ENCODE measurements at places on chromosomes 16 and 17. TPM values are rescaled to one million over a fixed set of nuclear protein-coding genes. Genes with fewer than 3 reads are reported as not detected.
A peak's percentile ranks its signal among the peaks of the same experiment; 100 is the strongest.

DNA sequence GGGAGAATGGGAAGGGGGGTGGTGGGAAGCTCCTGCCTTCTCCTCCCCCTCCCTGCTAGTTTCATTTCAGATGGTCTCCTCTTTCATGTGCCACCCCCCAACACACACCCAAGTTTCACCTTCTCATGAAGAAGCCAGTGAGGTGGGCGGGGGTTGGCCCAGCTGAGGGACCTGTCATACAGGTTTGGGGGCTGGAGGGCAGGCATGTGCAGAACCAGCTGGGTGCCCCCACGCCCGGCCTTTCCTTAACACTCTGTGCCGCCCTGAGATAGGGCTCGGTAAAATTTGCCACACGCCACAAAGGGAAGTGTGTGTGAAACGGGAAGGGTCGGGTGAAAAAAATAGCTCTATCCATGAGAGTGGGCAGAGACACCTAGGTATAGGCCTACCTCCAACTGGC is 57.4 kb downstream of the PIPOX start:
- H3K27ac ChIP-seq, result no peak overlapping the region
- no peak for DNase-seq
- no peaks in the 10 kb centered on the region for H3K4me1 ChIP-seq
- no peaks in the 10 kb centered on the region for H3K27me3 ChIP-seq
- H3K4me3 ChIP-seq, result no peak overlapping the region

DNA sequence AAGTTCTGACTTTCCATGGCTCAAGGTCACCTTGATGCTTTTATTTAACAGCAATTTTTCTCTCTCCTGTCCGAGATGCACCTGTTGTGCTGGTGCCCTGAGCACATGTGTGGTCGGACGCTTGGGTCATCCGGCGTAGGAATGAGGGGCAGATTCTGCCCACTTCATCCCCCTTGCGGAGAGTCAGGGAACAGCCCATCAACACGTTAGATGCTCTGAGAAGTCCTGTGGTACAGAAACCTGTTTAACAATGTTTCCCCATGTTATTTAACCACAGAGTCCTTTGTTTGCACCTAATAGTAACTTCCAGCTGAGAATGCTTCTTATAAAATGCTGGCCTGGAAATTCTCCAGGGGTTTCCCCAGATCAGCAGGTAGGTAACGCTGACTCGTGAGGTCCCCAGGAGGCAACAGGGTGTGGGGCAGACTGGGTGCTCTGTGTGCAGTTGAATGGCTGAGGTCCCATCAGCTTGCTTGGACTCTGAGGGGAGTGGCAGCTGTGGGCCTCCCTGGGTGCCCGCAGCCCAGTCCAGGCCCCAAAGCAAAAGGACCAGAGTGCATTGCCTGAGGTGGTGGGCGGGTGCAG is 17.8 kb downstream of the DOC2B start:
- no peaks in the 10 kb centered on the region for H3K27me3 ChIP-seq
- no peak overlapping the region for H3K4me3 ChIP-seq
- no peaks in the 10 kb centered on the region for H3K4me1 ChIP-seq
- no peak for DNase-seq

GRCh38 chr16:1772908-1773702 is at the start of gene MRPS34:
Gene MRPS34 (minus strand): TSS chr16:1773134. CDS start chr16:1773119, 15 bp downstream.
- peak within 1 kb of the TSS; percentile 88 for H3K27ac ChIP-seq
- H3K27me3 ChIP-seq, result no peaks in the 10 kb centered on the region
- H3K4me3 ChIP-seq, result peak within 1 kb of the TSS; percentile 59

DNA sequence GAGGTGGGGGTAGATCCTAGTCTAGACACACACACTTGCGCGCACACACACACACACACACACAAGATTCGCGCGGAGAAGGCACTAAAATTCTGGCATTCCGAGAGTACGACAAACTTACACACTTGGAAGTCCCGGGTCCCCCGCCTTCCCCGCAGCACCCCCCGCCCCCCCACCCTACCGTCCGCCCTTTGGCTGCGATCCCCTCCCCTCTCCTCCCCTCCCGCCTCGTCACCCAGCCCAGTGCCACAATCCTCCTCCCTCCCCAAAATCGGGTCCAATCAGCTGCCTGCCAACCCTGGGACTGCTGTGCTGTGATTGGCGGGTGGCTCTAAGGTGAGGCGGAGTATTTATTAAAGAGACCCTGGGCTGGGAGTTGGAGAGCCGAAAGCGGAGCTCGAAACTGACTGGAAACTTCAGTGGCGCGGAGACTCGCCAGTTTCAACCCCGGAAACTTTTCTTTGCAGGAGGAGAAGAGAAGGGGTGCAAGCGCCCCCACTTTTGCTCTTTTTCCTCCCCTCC is at the start of gene SOX9:
SOX9 (plus strand) TSS at position 379 of the 522 bp plus-strand sequence. CDS start 372 bp downstream, outside the sequence.
- H3K4me1 ChIP-seq, result peaks cover 35% of the 10 kb centered on the region
- no peaks in the 10 kb centered on the region for H3K36me3 ChIP-seq
- peak; percentile 93 for DNase-seq

- peaks cover 4% of the 10 kb centered on the region for H3K4me1 ChIP-seq
- H3K27ac ChIP-seq, result no peak overlapping the region
- H3K36me3 ChIP-seq, result no peaks in the 10 kb centered on the region
- peak; percentile 74 for DNase-seq
- H3K27me3 ChIP-seq, result no peaks in the 10 kb centered on the region
Observed at GRCh38 chr16:72501739-72502593, 330.0 kb upstream of the PMFBP1 start.

The UMOD gene
- total RNA-seq, result not detected

The PARN gene
- total RNA-seq, result 22.4 TPM

DNA sequence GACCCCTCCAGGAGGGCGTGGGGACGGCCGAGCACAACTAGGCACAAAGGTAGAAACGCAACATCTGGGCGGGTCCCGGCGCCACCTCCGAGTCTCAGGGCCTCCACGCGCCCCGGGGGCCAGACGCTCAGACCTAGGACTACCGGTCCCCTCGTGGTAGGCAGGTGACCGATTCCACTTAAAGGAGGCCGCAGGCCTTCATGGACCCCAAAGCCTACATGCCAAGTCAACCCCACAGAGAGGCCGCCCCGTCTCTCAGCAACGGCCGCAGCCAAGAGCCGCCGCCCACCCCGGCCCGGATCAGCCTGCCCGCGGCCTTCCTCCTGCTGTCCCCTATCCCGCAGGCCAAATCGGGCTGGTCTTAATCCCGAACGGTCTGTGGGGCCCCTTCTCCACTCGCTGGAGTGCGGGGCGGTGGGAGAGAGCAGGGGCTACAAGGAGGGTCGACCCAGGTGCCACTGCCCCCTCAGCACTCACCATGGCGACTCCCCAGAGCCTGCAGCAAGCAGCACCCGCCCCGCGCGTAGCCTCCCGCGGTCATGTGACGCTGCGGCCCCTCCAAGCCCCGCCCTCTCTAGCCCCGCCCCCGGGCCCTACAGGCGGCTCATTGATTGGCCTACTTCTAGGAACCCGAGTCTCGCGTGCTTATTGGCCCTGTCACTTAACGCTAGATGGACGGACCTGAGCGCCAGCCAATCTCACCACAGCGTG is at the start of gene VPS35:
VPS35 (minus strand) TSS at position 525 of the 711 bp plus-strand sequence; CDS start at position 480, 45 bp downstream.
- H3K27me3 ChIP-seq, result no peaks in the 10 kb centered on the region
- peak within 1 kb of the TSS; percentile 70 for H3K4me3 ChIP-seq
- DNase-seq, result peak; percentile 100
- H3K4me1 ChIP-seq, result peaks cover 22% of the 10 kb centered on the region

The KRTAP4-5 gene
- total RNA-seq, result not detected

DNA sequence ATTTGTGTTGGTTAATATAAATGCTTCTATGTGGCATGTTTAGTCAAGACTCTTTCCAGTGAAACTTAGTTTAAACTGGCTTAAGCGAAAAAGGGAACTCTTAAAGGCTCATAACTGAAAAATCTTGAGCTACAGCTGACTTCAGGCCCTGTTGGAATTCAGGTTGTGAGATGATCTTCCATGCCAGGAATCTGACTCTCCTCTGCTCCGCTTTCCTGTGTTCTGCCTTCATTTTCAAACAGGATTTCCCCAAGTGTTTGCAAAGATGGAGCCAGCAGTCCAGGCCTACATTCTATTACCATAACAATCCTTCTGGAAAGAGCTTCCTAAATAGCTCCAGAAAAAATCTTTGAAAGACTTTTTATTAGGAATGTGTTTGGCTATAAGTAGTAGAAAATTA is 134.9 kb downstream of the NLK start:
- no peaks in the 10 kb centered on the region for H3K27me3 ChIP-seq
- H3K4me1 ChIP-seq, result peaks cover 28% of the 10 kb centered on the region
- H3K4me3 ChIP-seq, result no peak overlapping the region
- H3K27ac ChIP-seq, result no peak overlapping the region

DNA sequence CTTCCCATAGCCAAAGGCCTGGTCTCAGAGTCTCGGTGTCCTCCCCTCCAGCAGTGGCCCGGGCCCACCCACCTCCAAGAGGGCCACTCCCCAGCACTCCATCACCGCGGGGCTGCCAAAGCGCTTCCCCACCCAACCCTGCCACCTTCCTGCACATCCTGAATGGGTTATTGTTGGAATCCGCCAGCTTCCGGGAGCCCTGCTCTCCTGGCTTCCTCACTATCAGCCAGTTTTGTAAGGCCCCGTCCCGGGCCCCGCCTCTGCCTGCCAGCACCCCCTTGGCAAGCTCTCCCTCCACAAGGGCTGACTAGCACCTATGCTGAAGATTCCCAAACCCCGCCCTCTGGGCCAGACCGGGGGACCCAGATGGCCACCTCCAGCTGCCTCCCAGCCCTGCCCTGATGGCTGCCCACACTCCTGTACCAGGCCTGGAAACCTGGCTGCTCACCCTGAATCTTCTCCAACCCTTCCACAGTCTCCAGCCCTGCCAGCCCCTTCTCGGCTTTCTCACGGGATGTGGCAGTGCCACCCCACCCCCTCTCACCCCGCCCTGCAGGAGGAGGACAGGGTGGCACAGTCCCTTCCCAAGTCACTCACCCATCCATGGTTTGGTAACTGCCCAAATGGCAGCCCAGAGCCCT is 14.4 kb downstream of the MYBBP1A start:
- H3K4me3 ChIP-seq, result no peak overlapping the region
- H3K36me3 ChIP-seq, result peaks cover 11% of the 10 kb centered on the region
- no peaks in the 10 kb centered on the region for H3K27me3 ChIP-seq
- no peak overlapping the region for H3K27ac ChIP-seq

DNA sequence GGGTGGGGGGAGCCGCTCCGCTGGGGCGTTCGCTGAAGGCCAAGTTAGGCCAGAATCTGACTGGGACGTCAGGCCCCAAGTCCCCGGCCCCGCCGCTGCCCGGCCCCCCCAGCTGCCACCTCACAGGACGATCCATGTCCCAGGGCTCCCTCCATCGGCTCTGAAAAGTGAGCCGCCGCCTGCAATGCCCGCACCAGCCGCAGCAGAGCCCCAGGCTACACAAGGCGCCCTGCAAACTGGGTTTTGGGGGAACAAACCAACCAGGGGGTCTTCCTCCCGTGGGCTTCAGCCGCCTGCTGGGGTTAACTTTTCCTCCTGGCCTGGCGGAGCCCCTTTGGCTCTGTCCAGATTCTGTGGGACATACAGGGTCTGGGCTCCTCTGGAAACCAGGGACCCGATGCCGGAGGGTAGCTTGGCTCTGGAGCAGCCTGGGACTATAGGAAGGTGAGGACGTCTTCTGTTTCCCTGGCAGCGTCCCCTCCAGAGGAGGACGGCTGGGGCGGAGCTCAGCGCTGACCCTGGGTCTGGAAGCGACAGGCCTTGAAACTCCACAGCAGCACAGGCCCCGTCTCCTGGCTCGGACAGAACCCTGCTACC is 835 bp downstream of the NME4 start:
- peak; percentile 85 for DNase-seq
- H3K27ac ChIP-seq, result peak overlapping the region; percentile 94
- no peaks in the 10 kb centered on the region for H3K27me3 ChIP-seq

- H3K27ac ChIP-seq, result no peak overlapping the region
- no peaks in the 10 kb centered on the region for H3K27me3 ChIP-seq
- H3K36me3 ChIP-seq, result no peaks in the 10 kb centered on the region
- H3K4me3 ChIP-seq, result no peak overlapping the region
Observed at GRCh38 chr17:347309-347899, 5.2 kb downstream of the RPH3AL start.

- peaks cover 12% of the 10 kb centered on the region for H3K4me1 ChIP-seq
- H3K27me3 ChIP-seq, result no peaks in the 10 kb centered on the region
- no peak for DNase-seq
- no peak overlapping the region for H3K27ac ChIP-seq
- no peak overlapping the region for H3K4me3 ChIP-seq
- H3K36me3 ChIP-seq, result no peaks in the 10 kb centered on the region
Observed at GRCh38 chr16:3001316-3001715, 11.4 kb upstream of the CLDN9 start.

DNA sequence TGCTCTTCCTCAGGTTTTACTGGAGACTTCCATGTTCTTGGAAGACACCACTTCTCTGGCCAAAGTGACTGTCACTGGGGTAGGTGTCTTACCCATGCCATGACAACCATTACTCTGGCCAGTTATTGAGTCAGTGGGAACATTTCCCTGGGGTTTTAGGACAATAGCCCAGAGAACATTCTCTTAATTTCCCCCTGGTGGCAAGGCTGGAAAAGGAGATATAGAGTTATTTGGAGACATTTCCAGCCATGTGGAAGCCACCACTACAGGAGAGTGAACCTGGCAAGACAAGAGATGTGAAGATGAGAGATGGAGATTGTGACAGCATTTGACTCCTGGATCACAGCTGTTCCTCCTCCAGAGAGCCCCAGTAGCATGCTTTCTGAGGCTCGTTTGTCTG is 106.2 kb downstream of the CDK5R1 start:
- no peak for DNase-seq
- H3K36me3 ChIP-seq, result no peaks in the 10 kb centered on the region
- no peak overlapping the region for H3K4me3 ChIP-seq
- H3K27me3 ChIP-seq, result no peaks in the 10 kb centered on the region

GRCh38 chr16:2214719-2214968 is at the start of gene PGP:
Gene PGP (minus strand): TSS chr16:2214840. CDS start chr16:2214777, 63 bp downstream.
- H3K27me3 ChIP-seq, result no peaks in the 10 kb centered on the region
- no peak for DNase-seq
- peak within 1 kb of the TSS; percentile 94 for H3K4me3 ChIP-seq

- no peaks in the 10 kb centered on the region for H3K36me3 ChIP-seq
- no peaks in the 10 kb centered on the region for H3K27me3 ChIP-seq
- H3K4me3 ChIP-seq, result no peak overlapping the region
Observed at GRCh38 chr16:3266873-3267537, 10.6 kb upstream of the MEFV start.

- H3K4me1 ChIP-seq, result no peaks in the 10 kb centered on the region
- no peak overlapping the region for H3K27ac ChIP-seq
- H3K36me3 ChIP-seq, result no peaks in the 10 kb centered on the region
- H3K4me3 ChIP-seq, result no peak overlapping the region
- H3K27me3 ChIP-seq, result no peaks in the 10 kb centered on the region
Observed at GRCh38 chr17:72407336-72407909, 286.6 kb downstream of the SOX9 start.

DNA sequence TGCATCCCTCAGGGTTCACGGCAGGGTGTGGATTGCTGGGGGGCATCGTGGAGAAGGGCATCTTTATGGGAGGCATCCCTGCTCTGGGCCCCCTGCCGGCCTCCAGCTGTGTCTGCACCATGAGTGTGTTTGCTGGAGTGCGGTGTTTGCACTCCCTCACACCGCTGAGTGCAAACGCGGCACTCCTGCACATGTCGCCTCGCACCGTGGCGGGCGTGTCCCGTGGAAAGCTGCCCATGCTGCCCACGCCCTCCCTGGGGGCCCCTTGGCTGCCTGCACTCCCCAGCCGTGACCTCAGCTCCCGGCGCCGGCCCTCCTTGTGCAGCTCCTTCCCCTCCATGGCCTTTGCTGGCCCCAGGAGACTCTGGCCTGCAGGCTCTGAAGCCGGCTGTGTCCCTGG is 74.6 kb upstream of the ZNF750 start:
- H3K4me3 ChIP-seq, result no peak overlapping the region
- H3K27me3 ChIP-seq, result no peaks in the 10 kb centered on the region
- DNase-seq, result peak; percentile 7
- H3K4me1 ChIP-seq, result no peaks in the 10 kb centered on the region
- no peaks in the 10 kb centered on the region for H3K36me3 ChIP-seq

GRCh38 chr17:11138023-11138422 is 103.0 kb upstream of the SHISA6 start:
- H3K27ac ChIP-seq, result no peak overlapping the region
- H3K36me3 ChIP-seq, result no peaks in the 10 kb centered on the region
- no peaks in the 10 kb centered on the region for H3K4me1 ChIP-seq
- no peak for DNase-seq
- no peak overlapping the region for H3K4me3 ChIP-seq

Measured in cardiac muscle cell (in vitro differentiated cells and primary cell).